Activated CD8-positive, alpha-beta memory T cell treated with anti-CD3 and anti-CD28 coated beads for 1 hour (primary cell): ENCODE measurements at places on chromosomes 6 and 20.

DNA sequence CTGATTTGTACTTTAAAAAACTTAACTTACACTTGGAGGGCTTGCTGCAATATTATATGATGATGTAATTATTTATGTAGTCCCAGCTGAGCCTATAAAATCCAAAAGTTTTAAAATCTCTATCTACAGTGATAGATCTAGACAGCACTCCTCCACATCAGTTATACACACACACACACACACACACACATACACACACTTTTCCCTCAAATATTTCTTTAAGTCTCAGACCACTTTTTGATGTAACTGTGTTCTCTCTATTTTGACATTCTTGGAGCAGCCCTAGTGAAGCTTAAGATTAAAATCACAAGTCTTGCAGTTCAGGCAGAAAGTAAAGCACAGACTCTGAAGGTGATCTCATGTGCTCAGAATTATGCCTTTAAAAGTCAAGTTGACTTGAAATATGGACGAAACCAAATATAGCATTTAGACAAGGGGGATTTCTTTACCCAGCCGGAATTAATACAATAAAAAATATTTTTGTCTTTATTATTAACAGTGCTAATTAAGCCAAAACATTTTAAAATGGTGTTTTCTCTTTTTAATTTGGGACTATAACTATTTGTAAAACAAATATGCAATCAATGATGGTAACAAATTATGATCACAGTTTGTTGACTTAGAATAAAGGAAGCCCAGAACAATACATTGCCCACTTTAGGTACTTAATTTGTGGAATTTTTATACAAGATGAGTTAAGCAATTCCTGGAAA lies 63.5 kb upstream of the TMEM30A start:
- no peak for DNase-seq

- no peak for DNase-seq
Observed at GRCh38 chr6:4448841-4449240, 313.5 kb upstream of the ECI2 start.

DNA sequence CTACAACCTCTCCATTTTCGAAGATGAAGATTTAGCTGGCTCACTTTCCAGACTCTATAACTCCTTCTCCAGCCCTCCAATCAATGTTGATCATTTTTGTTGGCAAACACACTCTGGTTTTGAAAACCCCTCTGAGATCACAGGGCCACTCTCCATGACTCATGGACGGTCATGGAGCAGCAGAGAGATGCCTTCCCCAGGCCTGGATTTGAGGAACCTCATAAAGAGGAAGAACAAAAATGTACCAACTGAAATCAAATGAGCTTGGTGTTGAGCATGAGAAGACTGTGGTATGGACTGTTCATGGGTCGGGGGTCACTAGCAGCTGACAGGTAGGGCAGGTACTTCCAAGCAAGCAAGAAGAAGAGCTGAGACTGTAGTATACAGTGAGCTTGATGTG lies 112.8 kb upstream of the INSM1 start:
- no peak for DNase-seq

DNA sequence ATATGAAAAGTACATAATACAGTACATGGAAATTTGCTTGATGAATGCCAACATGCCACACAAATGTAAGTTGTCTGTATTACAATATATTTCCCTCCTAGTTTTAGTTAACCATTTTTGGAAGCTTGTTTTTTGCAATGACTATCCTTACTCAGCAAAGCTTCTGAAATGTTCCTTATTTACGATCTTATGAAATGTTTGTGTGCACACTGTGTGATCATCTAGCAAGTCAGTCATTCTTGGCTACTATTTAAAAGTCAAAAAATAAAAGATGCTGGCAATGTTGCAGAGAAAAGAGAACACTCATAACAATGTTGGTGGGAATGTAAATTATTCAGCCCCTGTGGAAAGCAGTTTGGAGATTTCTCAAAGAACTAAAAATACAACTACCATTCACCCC lies 33.8 kb downstream of the SUMO4 start:
- DNase-seq, result no peak

DNA sequence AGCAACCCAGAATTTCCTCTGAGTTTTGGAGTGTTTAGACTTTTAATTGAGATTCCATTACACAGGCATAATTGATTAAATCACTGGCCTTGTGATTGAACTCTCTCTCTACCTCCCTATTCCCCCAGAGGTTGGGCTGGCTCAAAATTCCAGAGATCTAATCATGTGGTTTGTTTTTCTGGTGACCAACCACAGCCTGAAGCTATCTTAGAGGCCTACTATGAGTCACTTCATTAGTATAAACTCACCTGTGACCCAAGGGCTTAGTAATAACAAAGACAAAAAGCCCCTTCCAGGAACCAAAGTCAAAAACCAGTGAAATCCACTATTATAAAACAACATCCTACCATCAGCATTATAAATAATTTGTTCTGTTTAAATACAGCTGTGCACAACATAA lies 992.5 kb upstream of the CITED2 start:
- no peak for DNase-seq

DNA sequence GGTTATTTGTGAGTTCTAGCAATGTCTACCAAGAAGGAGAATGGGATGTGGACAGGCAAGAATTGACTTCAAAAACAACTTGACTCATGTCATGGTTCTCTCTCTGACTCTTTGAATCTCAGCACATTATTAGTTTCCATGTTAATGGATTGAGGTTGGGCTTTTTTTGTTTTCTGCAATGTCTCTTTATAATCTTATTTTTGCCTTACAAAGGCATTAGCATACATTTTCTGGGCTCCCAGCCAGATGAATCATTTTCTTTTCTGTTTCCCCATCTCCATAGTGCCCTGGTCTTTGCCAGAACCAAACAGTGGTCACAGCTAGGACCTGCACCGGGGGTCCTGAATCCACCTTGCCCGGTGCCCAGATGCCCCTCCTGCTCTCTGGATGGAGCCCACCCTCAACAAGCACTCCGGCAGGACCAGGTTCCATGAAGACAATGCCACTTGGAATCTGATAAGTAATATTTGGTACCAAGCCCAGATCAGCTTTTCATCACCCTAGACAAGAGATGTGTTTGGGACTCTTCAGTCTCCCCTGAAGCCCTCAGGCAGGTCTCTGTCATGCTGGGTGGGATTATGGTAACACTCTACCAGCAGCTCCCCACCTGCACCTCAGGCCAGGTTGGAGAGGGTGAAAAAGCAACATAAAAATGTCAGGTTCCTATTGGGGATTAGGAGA lies 266.7 kb upstream of the SULF2 start:
- no peak for DNase-seq

DNA sequence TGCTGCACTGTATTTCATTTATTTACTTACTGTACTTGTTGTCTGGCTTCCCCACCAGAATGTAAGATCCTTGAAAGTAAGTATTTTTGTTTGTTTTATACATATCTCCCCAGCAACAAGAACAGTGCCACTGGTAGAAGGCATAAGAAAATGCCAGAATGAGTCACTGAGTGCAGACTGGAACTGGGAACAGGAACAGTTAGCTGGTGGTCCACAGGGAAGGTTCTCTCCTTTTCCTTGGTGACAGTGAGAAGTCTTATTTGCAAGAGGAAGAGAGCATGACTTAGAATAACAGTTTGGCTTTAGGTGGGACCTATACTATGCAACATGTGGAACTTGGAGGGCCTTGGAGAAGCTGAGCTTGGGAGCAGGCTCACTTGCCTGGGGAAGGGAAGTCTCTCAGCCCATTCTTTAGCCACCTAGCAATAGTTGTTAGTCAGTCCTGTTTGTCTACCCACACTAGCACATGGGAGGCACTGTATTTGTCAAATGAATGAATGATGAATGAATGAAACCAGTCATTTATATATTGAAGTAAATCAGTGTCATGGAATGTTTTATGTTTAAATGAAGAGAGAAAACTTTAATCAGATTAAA lies 203.5 kb downstream of the KCNQ5 start:
- DNase-seq, result no peak

DNA sequence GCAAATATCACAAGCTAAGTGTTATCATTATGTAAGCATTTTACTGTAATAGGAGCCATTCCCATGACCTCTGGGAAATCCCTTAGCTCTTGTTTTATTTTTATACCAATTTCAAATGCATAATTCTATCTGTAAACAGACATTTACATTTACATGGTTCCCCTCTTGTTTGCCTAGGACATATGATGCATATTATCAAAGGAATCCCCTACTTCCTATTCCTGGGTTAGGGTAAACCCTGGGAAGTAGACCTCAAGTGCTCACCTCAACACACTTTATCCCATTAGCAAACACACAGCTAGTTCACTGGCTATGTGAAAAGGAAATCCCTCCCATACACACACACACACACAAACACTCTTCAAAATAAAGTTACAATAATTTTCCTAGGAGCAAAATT lies 27.1 kb downstream of the PDE10A start:
- DNase-seq, result no peak

DNA sequence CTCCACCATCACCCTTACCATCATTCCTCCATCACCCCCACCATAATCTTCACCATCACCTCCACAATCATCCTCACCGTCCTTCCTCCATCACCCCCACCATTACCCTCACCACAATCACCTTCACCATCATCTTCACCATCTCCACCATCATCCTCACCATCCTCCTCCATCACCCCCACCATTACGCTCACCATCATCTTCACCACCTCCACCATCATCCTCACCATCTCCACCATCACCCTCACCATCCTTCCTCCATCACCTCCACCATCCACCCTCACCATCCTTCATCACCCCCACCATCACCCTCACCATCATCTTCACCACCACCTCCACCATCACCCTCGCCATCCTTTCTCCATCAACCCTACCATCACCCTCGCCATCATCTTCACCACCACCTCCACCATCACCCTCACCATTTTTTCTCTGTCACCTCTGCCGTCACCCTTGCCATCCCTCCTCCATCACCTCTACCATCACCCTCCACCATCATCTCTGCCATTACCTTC lies 33.1 kb upstream of the MPC1 start:
- no peak for DNase-seq

DNA sequence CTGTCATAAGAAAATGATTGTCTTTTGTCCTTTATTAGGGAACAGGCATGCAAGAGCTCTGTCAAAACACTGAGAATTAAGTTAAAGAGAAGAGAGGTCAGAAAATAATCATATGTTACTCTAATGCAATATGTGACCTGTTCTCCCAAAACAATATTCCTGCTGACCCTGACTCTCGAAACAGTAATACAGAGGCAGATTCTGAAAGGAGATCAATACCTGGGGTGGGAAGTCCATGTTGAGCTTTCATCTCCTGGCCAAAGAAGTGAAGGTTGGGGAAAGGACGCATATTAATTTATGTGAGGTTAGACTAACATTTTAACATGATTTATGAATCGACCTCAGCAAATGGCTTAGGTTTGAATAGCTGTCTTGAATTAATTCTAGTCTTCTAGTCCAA lies 243.0 kb downstream of the PTPRK start:
- DNase-seq, result no peak

DNA sequence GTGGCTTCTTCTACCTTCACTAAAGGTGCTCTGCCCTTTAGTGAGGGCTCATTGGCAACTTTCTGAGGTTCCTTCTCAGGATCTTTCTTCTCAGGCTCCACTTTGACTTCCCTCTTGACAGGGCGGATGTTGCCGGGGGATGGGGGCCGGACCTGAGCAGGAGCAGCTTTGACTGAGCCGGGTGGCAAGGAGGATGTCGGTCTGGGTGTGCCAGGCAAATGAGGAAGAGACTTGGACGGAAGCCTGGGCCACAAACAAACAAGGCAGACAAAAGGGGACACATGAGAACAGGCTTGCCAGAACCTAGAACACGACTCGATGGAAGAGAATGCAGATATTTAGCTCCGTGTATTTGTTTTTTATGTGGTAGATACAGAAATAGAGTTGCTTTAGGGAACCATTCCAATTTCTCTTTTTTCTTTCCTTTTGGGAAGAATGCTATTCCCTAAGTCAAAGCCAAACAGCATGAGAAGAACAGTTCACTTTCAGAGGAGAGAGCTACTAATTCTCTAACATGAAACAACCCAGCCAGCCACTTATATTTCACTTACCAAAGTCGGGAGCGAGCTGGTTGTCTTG lies 76.2 kb upstream of the BCLAF1 start:
- DNase-seq, result no peak

DNA sequence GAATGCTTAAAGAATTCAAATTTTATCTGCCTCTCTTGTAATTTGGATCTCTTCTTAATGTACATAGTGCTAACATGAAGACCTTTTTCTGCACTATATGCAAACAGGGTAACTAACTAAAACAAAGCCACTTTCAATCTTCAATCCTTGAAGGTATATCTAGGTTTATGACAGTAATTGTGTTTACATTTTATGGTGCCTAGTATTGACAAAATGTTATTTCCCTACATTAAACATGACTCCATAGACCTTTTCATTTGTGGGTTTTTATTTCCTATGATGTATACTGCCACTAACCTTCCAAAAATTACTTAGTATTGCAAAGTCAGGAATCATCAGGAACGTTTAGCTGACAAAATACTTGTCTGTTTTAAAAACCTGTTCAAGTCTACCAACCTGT lies 95.9 kb downstream of the B3GAT2 start:
- DNase-seq, result no peak

- no peak for DNase-seq
Observed at GRCh38 chr6:27478141-27478705, 5.3 kb upstream of the ZNF184 start.

DNA sequence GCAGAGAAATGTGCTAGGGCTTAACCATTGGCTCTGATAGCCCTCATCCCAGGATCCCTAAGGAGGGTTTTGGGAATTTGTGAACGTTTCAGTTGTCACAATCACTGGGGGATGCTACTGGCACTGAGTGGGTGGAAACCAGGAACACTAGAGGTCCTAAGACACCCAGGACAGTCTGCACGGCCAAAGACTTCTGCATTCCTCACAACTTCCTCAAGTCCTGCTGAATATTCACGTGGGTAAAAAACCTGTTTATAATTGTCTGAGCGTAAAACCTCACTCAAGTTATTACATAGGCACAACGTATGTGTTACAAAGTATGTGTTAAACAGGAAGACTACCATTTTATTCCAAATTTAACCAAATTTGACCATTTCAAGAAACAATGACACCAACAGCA lies 52.4 kb downstream of the GMDS start:
- no peak for DNase-seq

DNA sequence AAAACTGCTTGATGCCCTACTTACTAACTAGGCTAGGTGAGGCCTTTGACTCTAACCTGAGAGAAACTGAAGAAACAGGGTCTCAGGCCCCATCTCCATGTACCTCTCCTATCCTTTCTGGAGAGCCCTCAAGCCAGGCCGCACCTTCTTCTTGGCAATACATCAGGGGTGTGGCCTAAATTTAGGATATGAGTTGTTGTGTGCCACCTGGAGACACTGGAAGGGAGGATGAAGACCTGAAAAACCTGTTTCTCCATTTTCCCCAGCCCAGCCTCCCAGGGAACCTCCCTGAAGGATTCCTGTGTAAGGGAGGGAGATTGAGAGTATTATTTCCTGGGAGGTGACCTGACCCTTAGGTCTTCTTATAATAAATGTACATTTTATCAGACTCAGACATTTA lies 3.1 kb downstream of the LY6G6D start:
- no peak for DNase-seq

DNA sequence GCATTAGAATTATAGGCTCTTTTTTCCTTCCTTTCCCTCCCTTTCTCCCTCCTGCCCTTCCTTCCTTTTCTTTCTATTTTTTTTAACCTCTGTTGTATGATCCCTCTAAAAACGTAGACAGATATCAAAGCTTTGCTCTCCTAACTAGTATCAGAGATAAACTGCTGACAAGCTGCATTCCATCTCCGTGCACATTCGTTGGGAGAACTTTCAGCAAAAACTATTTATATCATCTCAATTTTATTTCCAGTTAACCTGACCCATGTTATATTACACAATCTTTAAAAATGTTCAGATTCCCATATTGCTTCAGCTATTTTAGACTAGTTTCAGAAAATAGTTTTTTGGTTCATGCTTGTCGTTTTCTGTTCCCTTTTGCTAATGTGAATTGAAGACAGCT lies 47.3 kb downstream of the RNF217 start:
- no peak for DNase-seq

- DNase-seq, result peak; percentile 34
Observed at GRCh38 chr6:105402939-105403935, at the start of gene PREP. TSS of gene PREP (minus strand) at chr6:105403082. CDS start at chr6:105402891, 191 bp downstream.
